ENCODE measurements at places on chromosomes 12 and 14. TPM values are rescaled to one million over a fixed set of nuclear protein-coding genes. Genes with fewer than 3 reads are reported as not detected.

GRCh38 chr14:71536927-71537772 is 395.1 kb upstream of the RGS6 start:
- no peak for DNase-seq

DNA sequence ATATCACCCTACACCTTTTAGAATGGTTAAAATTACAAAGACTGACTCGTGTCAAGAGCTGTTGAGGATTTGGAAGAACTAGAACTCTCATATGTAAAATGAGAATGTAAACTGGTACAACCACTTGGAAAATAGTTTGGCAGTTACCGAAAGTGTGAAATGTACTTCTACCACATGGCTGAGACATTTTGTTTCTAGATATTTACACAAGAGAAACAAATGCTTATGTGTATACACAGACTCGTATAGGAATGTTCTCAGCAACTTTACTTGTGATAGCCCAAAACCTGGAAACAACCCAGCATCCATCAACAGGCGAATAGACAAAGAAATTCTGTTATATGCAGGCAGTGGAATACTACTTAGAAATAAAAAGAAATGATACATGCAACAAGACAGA is 103.0 kb downstream of the BRMS1L start:
- no peak for DNase-seq

DNA sequence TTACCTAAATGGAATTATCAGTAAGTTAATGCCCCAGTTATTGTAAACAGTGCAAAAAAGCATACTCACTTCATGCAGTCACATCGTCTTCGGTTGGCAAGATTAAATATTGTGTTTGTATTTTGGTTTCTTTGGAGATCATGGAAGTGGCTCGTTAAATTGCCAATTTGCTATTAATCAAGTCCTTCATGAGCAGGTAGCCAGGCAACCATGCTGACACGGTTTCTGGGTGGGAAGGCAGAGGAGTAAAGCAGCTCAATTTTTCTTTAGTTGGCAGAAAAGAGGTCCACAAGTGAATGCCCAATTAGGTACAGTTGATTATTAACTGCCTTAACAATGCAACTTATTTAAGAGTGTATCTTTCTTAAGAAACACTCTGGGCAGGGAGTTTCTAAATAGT is 43.9 kb downstream of the PPP4R3A start:
- no peak for DNase-seq

GRCh38 chr14:44966601-44967336 is 4.8 kb downstream of the TOGARAM1 start:
- DNase-seq, result no peak

GRCh38 chr12:58602179-58602578 is 318.1 kb downstream of the LRIG3 start:
- DNase-seq, result no peak

GRCh38 chr12:42442311-42442759 is 116.4 kb downstream of the PPHLN1 start:
- no peak for DNase-seq

DNA sequence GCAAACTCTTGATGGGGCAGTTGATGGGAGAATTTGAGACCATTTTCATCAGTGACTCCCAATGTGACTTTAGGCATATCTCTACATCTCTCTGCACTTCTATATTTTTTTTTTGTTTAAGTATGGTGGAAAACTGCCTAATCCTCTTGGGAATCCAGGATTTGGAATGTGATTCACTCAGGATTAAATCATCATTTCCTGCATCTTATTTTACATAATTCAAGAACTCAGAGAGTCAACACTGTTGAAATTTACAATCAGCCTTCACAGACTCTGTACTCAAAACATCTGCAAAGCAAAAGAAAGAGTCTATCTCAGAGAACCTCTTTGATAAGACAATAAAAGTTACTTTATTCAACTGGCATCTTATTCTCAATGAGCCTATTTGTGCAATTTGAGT is 260.7 kb upstream of the NOS1 start:
- no peak for DNase-seq

- DNase-seq, result no peak
These were observed 157.0 kb upstream of the RMST start for GRCh38 chr12:97305651-97306050.

TCTN1 gene
- 33.1 TPM for total RNA-seq

GRCh38 chr12:23704992-23705943 is 244.2 kb downstream of the SOX5 start:
- no peak for DNase-seq

KIF26A gene
- total RNA-seq, result 7.6 TPM

DNA sequence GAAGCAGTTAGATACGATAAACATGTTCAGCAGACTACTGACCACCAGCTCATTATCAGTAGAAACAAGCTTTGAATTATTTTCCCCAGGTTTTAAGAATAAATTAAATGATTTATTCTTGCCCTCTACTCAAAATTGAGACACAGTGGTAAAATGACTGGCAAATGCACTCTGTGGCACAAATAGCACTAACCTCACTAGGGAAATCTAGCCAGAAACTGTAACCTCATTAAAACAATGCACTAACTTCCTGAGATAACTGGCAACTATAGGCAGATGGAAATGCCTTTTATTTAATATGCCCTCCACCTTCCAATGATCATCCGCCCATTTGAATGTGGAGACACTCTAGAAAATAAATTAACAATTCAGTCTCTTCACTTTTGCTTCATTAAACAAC is 33.2 kb downstream of the CPNE8 start:
- no peak for DNase-seq

PRKAG1 gene
- total RNA-seq, result 70.2 TPM

- no peak for DNase-seq
These were observed 57.7 kb downstream of the RPAP3 start for GRCh38 chr12:47648056-47648579.

SLCO1A2 gene
- total RNA-seq, result not detected

DNA sequence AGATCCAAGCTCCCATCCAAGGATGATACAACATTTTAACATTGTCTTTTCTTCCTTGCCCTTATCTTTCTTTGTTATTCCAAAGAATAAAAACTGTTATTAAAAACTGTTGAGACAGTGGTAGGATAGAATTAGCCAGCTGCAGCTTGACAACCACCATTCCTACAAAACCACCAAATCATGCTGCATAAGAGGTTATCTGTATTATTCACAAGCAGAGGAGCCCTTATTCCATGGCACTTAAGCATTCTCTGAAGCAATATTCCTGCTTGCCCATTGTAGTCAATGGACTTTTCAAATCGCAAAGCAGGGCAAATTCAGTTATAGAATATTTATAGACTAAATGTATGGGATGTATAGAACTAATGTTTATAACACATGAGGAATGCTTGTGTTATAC is 3.4 kb downstream of the ABCD2 start:
- DNase-seq, result no peak

DNA sequence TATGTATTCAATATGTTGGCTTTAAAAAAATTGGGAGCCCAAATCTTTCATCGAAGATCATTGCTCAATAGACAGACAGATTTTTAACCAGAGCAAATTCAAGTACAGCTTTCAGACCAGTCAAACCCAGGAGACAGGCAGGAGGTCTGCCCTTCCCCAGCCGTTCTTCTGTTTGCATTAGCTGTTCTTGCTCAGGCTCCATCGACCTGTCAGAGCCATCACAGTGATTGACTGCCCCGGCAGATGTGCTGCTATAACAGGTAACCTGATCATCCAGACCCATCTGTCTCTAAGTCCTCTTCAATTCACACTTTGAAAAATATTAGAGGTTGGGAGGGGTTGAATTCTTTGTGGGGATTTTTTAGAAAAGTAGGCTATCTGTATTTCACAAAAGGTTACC is 453.5 kb downstream of the FOXG1 start:
- DNase-seq, result no peak

DNA sequence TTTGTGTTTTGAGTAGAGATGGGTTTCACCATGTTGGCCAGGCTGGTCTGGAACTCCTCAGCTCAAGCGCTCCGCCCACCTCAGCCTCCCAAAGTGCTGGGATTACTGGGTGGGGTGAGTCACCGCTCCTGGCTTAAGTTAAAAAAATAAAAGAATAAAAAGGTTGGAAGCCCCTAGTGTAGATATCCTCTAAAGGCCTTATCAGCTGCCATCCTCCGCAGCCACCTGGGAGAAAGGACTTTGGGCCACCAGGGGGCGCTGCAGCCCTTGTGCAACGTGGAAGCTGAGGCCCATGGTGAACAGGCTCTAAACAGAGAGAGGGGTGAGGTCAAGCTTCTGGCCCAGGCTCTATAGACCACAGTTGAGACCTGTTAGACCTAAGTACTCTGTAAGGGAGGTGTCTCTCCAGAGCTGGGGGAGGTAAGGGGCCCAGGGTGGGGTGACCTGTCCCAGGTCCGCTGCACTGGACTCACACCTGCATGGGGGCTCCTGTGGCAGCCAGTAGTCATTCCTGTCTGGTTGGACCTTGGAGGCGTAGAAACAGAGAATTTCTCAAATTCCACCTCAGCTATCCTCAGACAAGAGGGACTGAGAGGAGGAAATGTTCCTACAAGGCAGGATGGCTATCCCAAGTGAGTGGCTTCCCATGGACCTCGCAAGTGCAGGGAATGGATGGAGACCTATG is 14.0 kb upstream of the RACGAP1 start:
- peak; percentile 90 for DNase-seq

- DNase-seq, result no peak
These were observed 51.7 kb upstream of the KICS2 start for GRCh38 chr12:64273527-64274403.

- DNase-seq, result no peak
These were observed 16.7 kb downstream of the AK7 start for GRCh38 chr14:96408608-96409007.

DNA sequence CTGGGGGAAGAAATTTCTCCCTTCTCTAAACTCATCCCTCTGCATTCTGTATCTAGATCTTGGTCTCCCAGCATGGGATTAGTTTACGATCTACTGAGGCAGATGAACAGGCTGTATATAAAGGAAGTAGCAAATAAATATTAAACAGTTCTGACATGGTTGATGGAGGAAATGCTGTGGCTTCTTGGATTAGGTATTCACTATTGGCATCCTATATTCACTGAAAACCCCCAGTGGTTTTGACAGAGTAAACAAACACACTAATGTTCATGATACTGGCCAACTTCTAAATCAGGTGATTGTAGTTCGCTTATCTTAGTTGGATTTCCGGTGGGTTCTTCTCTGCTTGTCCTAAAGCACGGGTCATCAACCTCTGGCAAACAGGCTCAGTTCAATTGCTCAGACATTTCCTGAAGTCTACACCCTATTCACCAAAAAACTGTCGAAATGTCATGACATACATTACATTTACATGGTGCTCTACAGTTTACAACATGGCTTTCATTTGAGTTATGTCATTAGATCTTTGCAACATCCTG is 433.9 kb downstream of the EGLN3 start:
- no peak for DNase-seq

CLMN gene
- total RNA-seq, result 11.1 TPM

- DNase-seq, result no peak
These were observed 77.2 kb upstream of the DCD start for GRCh38 chr12:54725233-54725843.

DNA sequence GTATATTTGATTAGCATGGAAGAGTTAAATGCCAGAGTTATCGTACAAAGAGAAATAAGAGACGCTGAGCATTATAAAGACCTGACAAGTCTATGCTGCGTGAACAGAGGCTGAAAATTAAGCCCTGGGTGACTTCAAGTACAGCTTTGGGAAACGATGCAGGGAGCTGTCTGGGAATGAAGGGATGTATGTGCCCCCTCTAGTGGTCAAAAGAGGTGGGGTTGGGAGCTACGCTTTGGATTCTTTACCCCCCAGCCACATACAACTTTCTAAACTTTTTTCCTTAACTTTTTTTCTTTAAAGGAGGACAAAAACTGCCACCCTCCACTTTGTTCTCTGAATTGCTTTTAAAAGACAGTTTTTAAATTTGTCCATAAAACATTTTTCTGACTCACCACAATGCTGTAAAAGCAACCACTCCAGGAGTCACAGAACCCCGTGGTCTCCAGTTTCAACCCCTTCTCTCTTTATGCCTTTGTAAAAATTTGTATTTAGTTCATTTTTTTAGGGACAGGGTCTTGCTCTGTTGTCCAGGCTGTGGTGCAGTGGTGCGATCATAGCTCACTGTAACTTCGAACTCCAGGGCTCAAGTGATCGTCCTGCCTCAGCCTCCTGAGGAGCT is 59.4 kb downstream of the ZNF664 start:
- DNase-seq, result no peak

DNA sequence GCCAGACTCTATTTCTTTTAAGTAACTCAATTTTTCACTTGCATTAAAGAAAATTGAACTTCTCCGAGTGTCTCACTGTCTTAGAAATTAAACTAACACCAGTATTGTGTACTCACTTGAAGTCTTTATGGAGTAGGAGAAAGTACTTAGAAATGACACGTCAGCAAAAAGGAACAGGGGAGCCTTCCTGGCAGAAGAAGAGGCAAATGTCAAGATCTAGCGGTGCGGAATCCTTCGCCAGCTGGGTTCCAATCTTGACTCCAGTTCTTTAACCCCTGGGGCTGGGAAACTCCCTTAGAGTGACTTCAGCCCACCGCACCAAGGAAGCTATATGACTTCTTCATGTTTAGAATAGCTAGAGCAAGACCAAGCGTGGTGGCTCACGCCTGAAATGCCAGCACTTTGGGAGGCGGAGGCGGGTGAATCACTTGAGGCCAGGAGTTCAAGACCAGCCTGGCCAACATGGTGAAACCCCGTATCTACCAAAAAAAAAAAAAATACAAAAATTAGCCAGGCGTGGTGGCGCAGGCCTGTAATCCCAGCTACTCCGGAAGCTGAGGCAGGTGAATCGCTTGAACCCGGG is 34.4 kb downstream of the WBP11 start:
- DNase-seq, result peak; percentile 26

- peak; percentile 93 for DNase-seq
These were observed at the start of gene EID3 for GRCh38 chr12:104303538-104304151. Gene EID3, plus strand, starts transcription at chr12:104303739. Its CDS starts 196 bp downstream, at chr12:104303935.

SRGAP1 gene
- 5.5 TPM for total RNA-seq

FITM1 gene
- 103 TPM for total RNA-seq

GRCh38 chr12:55258303-55258702 is 13.9 kb downstream of the OR6C74 start:
- no peak for DNase-seq

SMIM41 gene
- total RNA-seq, result not detected

- no peak for DNase-seq
These were observed 27.7 kb downstream of the TPCN1 start for GRCh38 chr12:113248842-113249435.

GRCh38 chr12:56375598-56376434 is 13.2 kb upstream of the APOF start:
- no peak for DNase-seq

ACACB gene
- total RNA-seq, result 165 TPM

GRCh38 chr12:7581625-7582024 is 78.0 kb upstream of the CD163 start:
- no peak for DNase-seq

BICDL1 gene
- total RNA-seq, result 13.4 TPM
